Activated CD8-positive, alpha-beta memory T cell treated with anti-CD3 and anti-CD28 coated beads, Interleukin-2, amount 10 ng/mL, durations not matched to agents 7 days and 5 days (primary cell): ENCODE measurements at places on chromosomes 7 and 10. TPM values are rescaled to one million over a fixed set of nuclear protein-coding genes. Genes with fewer than 3 reads are reported as not detected.

DNA sequence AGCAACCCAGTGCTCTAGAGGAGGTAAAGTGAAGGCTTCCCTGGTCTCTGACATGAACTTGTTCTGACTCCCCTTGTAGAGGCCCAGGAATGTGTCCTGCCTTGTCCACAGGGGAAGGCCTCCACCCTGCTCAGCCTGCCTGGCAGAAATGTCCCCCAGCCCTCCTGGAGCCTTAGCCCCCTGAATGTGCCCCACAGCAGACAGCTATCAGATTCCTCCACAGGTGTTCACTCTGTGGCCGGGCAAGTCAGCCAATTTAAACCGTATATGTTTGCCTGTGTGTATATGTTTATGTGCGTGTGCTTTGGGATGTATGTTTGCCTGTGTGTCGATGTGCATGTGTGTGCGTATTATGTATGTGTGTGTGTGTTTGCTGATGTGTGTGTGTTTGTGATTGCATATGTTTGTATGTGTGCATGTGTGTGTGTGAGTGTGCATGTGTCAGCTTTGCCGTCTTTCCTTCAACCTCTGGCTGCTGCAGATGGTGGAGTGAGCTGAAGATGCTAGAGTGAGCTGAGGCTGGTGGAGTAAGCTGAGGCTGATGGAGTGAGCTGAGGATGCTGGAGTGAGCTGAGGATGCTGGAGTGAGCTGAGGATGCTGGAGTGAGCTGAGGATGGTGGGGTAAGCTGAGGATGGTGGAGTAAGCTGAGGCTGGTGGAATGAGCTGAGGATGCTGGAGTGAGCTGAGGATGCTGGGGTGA is 68.9 kb upstream of the ANTXRL start:
- H3K36me3 ChIP-seq = no peaks in the 10 kb centered on the region
- no peaks in the 10 kb centered on the region for H3K27me3 ChIP-seq

MYO3A gene
- not detected for total RNA-seq

- no peak overlapping the region for H3K27ac ChIP-seq
- no peak overlapping the region for H3K4me3 ChIP-seq
- H3K36me3 ChIP-seq = no peaks in the 10 kb centered on the region
- no peaks in the 10 kb centered on the region for H3K4me1 ChIP-seq
These were observed 26.1 kb downstream of the ENKUR start for GRCh38 chr10:24989867-24990266.

DNA sequence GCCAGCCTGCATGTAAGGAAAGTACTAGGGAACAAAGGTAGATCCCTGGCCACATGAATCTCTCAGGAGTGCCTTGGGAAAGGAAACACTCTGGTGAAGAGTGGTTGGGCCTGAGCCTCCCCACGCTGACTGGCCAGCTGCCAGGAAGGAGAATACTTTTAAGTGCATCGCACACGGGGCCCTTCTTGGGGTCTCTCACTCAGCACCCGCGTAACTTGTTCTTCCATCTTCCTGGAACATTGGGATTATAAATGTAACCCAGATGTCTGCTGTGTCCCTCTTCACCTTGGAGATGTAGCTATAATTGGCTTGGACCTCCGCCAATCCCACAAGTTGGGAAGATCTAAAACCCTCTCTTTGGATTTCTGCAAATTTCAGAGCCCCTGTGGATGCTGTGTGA is 4.4 kb upstream of the GLI3 start:
- no peaks in the 10 kb centered on the region for H3K36me3 ChIP-seq
- no peak overlapping the region for H3K27ac ChIP-seq
- H3K27me3 ChIP-seq = peaks cover 47% of the 10 kb centered on the region
- peaks cover 3% of the 10 kb centered on the region for H3K4me1 ChIP-seq
- DNase-seq = no peak

ELOVL3 gene
- total RNA-seq = not detected

- H3K27ac ChIP-seq = no peak overlapping the region
- peaks cover 11% of the 10 kb centered on the region for H3K4me1 ChIP-seq
- H3K36me3 ChIP-seq = no peaks in the 10 kb centered on the region
- H3K27me3 ChIP-seq = peaks cover 63% of the 10 kb centered on the region
These were observed 84.2 kb upstream of the STEAP1B start for GRCh38 chr7:22584179-22584578.
